ENCODE measurements at places on chromosomes 7 and 10.

DNA sequence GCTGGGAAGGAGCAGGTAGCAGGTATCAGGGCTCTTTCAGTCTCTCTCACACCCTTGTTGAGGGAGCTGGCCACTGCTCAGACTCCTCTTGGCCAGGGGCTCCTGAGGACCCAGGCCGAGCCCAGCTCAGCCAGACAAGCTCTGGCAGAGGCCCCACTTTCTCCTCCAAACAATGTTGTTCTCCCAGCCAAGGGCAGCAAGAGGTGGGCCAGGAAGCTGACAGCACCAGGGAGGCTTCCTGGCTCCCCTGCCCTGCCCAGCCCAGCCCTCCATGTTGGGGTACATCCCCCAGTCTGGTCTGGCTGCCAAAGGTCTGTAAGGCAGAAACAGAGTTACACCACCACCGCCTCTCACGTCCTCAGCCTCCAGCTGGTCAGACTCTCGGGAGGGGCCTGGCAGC lies 33.9 kb upstream of the COL13A1 start:
- no peak for DNase-seq

GRCh38 chr7:26061678-26062603 lies 90.1 kb upstream of the NFE2L3 start:
- no peak for DNase-seq

GRCh38 chr7:134567368-134567767 lies 18.5 kb downstream of the AKR1B15 start:
- DNase-seq, result no peak

DNA sequence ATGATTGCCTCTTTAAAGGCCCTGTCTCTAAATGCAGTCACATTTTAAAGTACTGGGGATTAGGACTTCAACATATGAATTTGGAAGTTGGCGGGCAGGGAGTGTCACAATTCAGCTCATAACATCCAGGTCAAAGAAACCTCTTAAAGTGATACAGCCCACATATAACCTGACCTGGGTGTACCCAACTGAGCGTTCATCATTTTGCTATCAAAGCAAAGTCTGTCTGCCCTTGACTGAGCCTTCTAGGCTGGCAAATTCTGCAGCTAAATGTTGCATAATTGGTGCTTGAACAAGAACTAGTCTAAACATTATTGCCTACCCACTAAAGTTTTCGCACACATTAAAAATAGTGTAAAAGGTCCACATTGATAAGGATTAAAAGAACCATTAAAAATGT lies 3.7 kb downstream of the MSRB2 start:
- no peak for DNase-seq
